ENCODE measurements at places on chromosomes 12 and 14.
A peak's percentile ranks its signal among the peaks of the same experiment; 100 is the strongest.

GRCh38 chr12:130487636-130488357 lies 150.1 kb downstream of the PIWIL1 start:
- no peak for DNase-seq

DNA sequence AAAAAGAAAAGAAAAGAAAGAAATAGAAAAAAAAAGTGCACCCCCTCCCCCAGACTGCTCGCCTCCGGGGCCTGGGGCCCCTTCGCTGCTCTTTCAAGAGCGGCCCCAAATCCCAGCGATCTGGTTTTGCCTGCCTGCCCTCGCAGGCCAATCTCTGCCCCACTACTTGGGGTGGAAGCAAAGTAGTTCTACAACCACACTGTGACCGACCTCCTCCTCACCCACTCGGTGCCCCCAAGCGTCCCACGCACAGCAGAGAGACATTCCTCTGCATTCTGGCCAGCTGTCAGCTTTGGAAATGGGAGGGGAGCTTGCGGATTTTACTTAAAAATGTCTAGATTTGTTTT lies 2.4 kb upstream of the TBX3 start:
- no peak for DNase-seq

DNA sequence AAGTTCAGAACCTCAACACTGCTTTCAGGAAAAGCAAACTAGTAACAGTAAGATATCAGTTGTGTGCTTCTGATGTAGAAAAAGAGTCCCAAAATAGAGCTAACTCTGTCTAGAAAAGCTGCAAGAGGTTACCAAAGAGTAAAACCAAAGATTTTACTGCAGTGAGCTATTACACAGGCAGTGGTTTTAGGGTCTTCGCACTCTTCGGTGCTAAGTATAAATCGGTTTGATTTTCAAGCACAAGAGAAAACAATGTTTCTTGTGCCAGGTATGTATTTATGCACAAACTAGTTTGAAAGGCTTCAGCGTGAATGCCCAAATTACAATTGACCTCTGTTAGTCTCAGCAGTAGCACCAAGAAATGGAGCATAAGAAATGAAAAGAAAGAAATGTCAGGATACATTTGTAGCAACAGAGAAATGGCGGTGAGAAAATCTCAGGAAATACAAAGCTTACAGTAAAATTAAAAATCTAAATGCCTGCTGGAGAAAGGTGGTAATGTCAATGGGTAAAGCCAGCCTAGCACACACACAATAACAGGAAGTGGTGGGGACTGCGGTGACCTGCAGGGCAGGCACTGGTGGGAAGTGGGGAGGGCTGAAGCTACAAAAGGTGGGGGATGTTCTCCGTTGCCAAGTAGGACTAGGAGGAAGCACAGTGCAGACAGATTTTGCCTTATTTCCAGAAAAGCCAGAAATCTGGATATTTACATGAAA lies 18.0 kb upstream of the DYRK2 start:
- DNase-seq: peak; percentile 64

DNA sequence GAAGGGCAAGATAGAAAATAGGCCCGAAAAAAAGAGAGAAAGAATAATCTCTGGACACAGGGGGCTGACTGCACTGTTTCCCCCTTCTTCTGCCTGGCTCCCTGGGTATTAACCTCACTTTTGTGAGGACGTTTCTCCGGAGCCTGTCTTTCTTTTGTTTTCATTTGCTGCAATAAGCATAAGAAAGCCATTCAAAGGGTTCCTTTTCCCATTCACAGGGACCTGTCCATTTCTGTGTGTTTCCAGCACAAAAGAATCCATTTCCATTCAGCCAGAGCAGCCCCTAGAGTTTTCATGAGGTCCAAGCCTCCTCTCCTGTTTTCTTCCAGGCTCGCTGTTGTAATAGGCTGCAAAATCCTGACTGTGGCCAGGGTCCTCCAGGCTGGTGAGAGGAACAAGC lies 16.8 kb downstream of the PLXNC1 start:
- no peak for DNase-seq

- DNase-seq: no peak
Observed at GRCh38 chr12:23707270-23707669, 242.2 kb downstream of the SOX5 start.

- no peak for DNase-seq
Observed at GRCh38 chr12:109719123-109720022, 5.7 kb downstream of the FAM222A start.

DNA sequence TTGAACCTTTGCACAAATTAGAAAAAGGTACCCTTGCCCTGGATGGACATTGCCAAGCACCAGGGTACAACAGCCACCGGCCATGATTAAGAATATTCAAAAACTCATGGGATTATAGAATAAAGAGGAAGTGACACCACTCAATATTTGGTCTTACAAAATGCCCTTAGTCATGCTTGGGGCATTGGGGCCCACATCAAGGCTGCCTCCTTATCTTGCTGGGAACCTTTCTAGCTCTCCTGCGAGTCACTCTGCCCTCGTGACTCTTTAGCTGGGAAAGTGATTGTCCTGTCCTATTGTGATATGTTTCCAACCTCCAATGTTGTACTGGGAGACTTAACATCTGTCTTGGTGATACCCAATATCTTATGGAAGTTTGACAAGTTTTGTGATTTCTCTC lies 57.8 kb downstream of the GTF2A1 start:
- no peak for DNase-seq

DNA sequence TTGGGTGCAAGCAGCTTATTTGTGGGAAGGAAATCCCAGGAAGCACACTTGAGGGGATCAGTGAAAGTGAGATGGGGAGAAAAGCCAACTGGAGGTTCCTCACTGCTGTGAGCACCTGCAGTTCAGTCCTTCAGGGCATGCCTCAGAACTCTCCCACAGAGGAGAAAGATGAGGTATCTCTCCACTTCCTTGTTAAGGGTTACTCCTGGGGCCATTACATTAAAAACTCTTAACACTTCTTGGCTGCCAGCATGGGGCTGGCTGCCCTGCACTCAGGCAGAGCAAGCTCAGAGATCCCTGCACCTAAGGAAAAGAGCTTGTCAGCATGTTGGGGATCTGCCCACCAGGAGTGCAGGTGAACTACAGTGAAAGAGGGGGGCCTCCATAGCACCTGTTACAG lies 28.8 kb downstream of the FERMT2 start:
- no peak for DNase-seq

DNA sequence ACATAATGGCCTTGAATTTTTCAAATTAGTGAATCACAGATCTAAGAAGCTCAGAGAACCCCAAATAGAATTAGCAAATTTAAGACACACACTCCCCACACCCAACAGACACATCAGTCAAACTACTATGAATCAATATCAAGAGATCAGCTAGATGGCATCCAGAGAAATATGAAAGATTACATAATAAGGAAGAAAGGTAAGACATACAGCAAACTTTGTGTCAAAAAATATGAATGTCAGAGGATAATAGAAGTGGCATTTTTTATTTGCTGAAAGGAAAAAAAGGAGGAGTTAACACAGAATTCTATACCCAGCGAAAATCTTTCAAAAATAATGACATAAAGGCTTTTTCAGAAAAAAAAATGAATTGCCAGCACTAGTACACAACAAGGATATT lies 110.5 kb upstream of the COCH start:
- DNase-seq: no peak

DNA sequence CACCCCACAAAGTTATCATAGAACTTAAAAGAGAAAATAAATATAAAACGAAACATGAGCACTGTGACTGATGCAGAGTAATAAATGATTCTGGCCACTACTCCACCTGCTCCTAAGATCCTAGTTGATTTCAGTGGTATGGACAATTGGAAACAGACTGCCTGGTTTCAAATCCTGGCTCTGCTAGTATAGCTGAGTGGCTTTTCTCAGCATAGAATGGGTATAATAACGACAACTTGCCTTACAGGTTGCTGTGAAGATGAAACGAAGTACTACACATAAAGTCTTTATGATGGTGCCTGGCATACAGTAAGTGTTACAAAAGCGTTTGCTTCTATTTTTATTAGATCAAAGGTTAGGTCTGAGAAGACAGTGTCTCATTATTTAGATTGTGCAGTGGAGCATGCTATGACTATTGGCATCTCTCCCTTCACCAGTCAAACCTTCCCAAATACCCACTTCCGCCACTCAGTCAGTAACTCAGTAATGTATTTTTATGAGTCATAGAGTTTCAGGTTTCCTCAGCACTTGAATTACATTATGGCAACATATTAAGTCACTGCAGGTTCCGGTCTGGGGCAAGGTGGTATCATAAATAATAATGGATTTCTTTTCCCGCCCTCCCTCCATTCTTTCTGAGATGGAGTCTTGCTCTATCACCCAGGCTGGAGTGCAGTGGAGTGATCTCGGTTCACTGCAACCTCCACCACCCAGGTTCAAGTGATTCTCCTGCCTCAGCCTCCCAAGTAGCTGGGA lies 29.7 kb upstream of the NR2C1 start:
- DNase-seq: no peak

DNA sequence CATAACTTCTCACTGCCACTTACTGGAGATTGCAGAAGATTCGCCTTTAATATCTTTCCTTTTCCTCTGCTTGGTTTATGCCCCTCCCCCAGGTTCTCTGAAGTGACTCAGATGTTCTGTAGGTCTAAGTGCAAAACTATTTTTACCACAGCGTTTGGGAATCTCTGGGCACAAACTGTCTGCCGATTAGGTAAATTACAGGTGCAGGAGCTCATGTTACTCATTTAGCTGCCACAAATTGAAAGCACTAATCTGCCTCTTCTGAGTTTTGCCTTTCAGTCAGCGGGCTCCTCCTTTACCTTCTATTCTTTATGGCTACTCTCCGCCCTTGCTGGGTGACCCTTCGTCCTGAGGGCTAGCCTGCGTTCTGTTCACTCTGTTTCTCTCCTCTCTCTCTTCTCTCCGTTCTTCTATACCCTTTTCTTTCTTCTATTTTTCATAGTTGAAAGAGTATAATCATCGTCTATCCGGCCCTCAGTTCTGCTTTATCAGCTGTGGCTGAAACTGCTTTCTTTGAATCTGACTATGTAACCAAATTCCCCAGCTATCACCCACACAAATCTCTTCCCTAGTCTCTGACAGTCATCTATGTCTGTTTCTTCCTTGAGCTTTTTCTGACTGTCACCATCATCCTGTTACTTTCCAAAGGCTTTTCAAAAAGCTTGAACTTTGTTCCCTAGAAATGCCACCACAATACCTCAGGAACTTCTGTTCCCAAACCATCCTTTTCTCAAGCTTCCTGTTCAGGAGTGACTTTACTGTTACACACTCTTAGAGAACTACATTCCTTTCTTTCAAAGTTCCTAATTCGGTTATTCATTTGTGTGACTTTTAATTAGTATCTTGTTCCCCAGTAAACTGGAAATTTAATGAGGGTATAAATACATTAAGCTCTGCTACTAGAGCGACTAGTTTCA lies 4.3 kb upstream of the MYF6 start:
- DNase-seq: no peak

DNA sequence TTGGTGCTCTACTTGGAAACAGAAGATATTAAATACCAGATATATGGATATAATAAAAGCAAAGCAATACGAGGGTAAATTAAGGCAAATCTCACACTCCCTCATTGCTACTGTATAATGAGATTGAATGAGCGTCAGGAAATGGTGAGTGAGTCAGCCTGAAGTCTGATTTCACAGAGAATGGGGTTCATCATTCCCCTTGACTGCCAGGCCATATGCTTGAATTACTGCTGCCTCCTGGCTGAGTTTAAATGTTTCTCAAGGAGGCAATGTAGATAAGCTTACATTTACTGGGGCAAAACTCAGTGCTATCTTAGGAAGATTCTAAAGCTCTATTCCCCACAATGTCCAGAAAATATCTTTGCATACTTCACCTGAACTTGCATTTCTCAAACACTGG lies 380.2 kb downstream of the TMEM132D start:
- no peak for DNase-seq

GRCh38 chr12:70068743-70069142 lies 174.5 kb upstream of the CNOT2 start:
- DNase-seq: no peak

- DNase-seq: no peak
Observed at GRCh38 chr14:59679872-59680271, 103.3 kb upstream of the CCDC175 start.

- DNase-seq: no peak
Observed at GRCh38 chr14:96586921-96587822, 85.0 kb downstream of the PAPOLA start.

DNA sequence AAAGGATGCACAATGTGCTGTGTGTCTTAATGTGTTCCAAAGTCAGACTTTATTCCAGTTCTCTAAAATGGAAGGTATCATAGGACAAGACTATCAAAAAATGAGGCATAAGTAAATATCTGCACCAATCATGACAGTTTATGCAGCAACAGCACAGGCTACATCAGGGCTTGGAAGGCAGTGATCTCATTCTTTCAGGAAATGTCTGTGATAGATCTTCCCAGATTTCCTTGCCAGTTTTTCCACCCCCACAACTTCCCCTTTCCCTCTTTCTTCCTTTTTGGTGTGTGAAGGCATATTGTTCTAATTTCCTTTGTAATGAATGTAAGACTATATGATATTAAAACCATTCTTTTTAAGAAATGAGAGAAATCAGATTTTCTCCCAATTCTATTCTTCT lies 326.7 kb downstream of the ATP23 start:
- DNase-seq: no peak

- no peak for DNase-seq
Observed at GRCh38 chr12:2052826-2053678, at the start of gene CACNA1C. CACNA1C (plus strand) TSS chr12:2052987; CDS start chr12:2053563, 576 bp downstream.

GRCh38 chr12:76946446-76946845 lies 67.6 kb upstream of the CSRP2 start:
- no peak for DNase-seq

DNA sequence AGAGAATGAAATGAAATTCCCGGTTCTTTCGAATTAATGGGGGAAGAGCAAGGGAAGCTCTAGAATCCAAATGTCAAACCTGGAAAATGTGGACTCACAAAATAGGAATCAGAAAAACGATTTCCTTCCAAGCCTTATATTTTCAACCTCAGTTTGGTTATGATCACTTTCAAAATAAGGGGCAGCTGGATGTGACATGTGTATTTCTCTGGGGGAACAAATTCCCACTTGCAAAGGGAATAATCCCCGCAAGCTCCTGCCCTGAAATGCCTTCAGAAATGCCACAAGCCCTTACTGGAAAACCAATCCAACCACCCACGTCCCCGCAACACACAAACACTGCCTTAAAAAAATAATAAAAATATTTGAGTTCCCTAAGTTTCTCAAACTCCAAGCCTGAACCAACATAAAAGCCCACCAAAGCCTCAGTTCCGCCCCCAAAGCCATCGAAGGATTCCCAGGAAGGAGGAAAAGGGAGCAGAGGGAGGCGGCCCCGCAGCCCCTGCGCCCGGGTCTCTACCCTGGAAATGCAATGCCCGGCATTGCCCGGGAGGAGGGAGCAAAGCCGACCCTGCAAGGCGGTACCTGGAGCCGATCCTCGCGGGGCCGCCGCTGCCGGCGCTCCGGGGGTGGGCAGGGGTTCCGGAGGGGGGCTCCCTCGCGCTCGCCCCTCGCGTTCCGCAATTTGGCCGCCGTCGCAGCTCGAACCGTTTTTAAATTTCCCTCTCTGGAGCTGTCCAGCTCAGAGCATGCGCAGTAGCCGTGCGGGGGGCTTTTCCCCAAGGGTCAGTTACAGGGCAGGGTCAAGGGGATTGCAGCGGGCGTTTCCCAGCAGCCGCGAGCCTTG lies at the start of gene FOXN4:
FOXN4 (minus strand) TSS at position 751 of the 847 bp plus-strand sequence. CDS start 963 bp downstream, outside the sequence.
- no peak for DNase-seq

- no peak for DNase-seq
Observed at GRCh38 chr12:113040722-113041171, 15.8 kb upstream of the DTX1 start.

Measured in stimulated activated CD4-positive, alpha-beta T cell treated with anti-CD3 and anti-CD28 coated beads, TNF-alpha, amount 100 ng/mL, for 1 hour (primary cell).